ENCODE measurements at places on chromosomes 4 and X.

DNA sequence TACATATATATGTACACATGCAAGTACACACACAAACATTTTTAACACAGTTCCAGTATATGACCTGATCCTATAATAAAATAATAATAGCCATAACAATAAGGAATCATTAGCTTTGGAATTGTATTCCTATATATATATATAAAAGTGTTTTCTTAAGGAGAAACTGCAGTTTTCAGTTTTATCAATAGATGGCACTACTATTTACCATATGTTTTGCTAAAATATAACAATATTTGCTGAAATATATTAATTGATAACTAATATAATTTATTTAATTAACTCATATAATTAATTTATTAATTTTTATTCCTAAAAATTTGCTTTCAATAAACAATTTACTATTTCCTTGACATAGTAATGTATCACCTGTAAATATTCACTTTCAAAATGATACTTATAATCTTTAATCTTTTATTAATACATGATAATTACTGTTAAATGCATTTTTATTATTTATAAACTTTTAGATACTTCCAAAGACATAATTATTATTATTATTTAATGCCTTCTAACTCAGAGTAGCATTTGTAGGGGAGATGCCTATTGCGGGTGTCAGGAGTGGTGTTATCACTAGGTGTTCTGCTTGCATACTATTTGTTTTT lies 599.5 kb downstream of the FSTL5 start:
- DNase-seq: no peak

- no peak for DNase-seq
Observed at GRCh38 chrX:116493271-116493670, 30.5 kb upstream of the CT83 start.

DNA sequence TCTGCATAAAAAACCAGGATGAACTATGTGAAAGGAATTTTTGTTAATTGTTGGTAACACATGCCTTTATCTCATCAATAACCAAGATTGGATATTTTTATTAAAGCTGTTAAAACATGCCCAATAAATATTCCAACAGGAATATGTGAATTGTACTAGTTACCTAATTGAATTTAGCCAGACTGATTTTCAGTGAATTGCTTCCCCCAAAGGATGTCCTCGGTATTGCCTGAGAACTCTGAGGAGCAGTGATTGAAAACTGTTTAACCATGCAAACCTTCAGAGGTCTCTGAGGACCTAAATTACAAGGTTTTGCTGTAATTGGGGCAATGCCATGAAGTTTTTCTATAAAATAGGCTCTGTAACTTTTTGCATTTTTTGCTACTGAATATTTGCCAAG lies 66.6 kb downstream of the BLTP1 start:
- no peak for DNase-seq

DNA sequence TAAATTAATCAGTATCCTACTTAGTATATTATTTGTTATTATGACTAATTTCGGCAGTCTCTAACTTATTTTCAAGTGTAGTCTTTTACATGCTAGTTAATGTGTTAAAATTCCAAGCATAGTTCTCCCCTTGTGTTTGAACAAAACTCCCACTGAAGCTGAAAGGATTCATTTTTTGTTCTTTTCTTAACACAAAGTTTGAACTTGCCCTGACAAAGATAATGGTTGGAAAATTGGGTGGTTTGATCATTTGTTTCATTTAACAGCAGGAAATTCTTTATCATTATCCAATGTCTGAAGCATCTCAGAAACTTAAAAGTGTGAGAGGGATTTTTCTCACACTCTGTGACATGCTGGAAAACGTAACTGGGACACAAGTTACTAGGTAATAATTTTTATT lies 36.0 kb downstream of the INTU start:
- no peak for DNase-seq

GRCh38 chrX:10636851-10637250 lies 16.5 kb upstream of the MID1 start:
- DNase-seq: no peak

- DNase-seq: no peak
Observed at GRCh38 chr4:7817877-7818398, 121.7 kb downstream of the AFAP1 start.

DNA sequence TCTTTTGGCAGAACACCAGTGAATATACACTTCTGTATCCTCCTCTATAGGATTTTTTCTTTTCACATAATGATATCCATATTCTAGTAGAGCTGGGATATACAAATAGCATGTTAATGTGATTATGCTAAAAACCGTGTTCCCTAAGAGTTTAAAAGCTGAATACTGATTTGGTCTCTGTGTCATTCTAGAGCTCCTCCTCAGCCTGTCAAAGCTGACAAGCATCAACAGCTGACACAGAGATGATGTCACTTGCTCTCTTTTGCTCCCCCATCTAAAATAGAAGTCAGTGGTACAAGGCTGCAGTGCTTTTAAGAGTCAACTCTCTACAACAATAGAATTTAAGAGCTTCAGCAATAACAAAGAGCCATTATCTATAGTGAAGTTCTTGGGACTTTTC lies 17.1 kb upstream of the HERC3 start:
- DNase-seq: no peak

DNA sequence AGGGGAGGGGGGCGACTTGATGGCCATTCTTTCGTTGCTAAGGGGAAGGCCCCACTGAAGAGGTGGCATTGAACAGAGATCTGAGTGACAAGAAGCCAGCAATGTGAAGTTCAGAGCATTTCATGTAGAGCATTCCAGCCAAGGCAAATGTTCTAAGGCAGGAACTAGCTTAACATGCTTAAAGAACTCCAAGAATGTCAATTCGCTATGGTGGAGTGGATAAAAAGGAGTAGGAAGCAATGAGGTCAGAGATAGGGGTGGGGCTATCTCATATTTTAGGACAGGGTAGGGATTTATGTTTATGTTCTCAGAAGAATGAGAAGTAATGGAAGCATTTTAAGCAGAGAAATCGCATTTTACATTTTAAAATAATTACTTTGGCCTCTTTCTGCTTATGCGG lies 130.9 kb downstream of the TTC29 start:
- no peak for DNase-seq

DNA sequence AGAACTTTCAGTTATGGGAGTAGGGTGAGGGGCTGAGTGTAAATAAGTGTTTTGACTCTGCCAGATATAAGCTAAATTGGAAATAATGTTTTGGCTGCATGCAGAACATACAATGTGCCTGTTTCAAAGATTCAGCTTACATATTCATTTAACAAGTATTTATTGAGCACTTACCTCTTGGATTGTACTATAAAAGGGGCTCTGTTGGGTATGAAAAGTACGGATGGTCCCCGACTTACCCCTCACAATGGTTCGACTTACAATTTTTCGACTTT lies 799 bp upstream of the AIFM1 start:
- no peak for DNase-seq

Measured in activated CD4-positive, alpha-beta T cell treated with anti-CD3 and anti-CD28 coated beads, Interleukin-10, Interleukin-2, amounts not matched to agents 100 ng/mL and 50 ng/mL, durations not matched to agents 16 hours and 8 hours (primary cell).